CD8-positive, alpha-beta memory T cell (primary cell): ENCODE measurements at places on chromosomes 4 and X. TPM values are rescaled to one million over a fixed set of nuclear protein-coding genes. Genes with fewer than 3 reads are reported as not detected.

CHIC1 gene
- 7.7 TPM for total RNA-seq

DNA sequence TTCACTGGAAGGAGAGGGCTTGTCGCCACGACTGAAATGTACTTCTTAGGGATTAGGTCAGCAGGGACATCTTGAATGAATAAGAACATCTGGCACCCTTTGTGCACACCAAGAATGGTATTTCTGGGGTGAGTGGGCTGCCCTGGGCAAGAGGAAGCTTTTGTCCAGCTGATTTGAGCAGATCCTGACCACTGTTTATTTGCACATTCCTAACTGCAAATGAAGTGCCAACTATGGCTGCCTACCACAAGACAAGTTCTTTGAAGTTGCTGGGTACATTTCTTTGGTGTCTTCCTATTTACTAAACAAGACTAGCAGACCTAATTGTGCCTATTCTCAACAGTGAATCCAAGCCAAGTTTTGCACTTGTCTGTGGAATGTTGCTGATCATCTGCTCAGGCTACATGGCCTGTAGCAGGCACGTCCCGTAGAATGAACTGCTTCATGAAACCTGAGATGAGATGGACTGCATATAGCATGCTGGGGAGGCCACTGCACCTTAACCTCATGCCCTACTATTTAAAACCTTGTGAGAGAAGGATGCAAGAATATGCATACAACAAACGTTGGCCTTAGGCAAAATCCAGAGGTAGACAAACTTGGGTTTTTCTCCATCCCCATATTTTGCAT lies 45.0 kb downstream of the PIR start:
- no peaks in the 10 kb centered on the region for H3K27me3 ChIP-seq
- H3K27ac ChIP-seq = no peak overlapping the region
- no peak overlapping the region for H3K4me3 ChIP-seq
- H3K4me1 ChIP-seq = no peaks in the 10 kb centered on the region

GRCh38 chrX:10923466-10923865 lies 187.7 kb upstream of the HCCS start:
- no peaks in the 10 kb centered on the region for H3K4me1 ChIP-seq
- H3K27me3 ChIP-seq = no peaks in the 10 kb centered on the region
- DNase-seq = no peak
- no peak overlapping the region for H3K27ac ChIP-seq

GRCh38 chr4:105990933-105991332 lies 95.7 kb downstream of the NPNT start:
- H3K4me1 ChIP-seq = no peaks in the 10 kb centered on the region
- no peaks in the 10 kb centered on the region for H3K27me3 ChIP-seq
- no peak for DNase-seq
- H3K4me3 ChIP-seq = no peak overlapping the region
- H3K36me3 ChIP-seq = no peaks in the 10 kb centered on the region
- H3K27ac ChIP-seq = no peak overlapping the region

GRCh38 chrX:43349363-43349762 lies 306.7 kb upstream of the MAOA start:
- no peaks in the 10 kb centered on the region for H3K36me3 ChIP-seq
- no peaks in the 10 kb centered on the region for H3K27me3 ChIP-seq
- peaks cover 3% of the 10 kb centered on the region for H3K4me1 ChIP-seq
- no peak overlapping the region for H3K27ac ChIP-seq

DNA sequence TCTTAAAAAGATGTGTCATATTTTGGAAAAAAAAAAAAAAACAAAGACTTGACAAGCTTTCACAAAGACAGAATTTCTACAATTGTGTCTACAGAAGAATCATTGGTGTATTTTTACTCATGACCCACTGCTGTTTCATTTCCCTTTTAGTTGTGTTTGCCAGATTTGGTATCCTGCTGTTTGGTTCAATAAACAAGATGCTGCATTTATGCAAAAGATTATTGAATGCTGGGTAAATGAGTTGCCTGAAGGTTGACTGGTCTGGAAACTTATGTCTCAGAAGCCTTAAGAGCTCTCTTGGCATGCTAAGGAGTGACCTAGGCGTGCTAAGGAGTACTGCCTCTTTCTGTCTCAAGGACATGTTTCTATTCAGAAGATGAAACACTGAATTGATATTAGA lies 64.9 kb upstream of the NPY2R start:
- no peak overlapping the region for H3K4me3 ChIP-seq
- no peak for DNase-seq
- no peaks in the 10 kb centered on the region for H3K36me3 ChIP-seq
- H3K27ac ChIP-seq = no peak overlapping the region
- no peaks in the 10 kb centered on the region for H3K4me1 ChIP-seq

DNA sequence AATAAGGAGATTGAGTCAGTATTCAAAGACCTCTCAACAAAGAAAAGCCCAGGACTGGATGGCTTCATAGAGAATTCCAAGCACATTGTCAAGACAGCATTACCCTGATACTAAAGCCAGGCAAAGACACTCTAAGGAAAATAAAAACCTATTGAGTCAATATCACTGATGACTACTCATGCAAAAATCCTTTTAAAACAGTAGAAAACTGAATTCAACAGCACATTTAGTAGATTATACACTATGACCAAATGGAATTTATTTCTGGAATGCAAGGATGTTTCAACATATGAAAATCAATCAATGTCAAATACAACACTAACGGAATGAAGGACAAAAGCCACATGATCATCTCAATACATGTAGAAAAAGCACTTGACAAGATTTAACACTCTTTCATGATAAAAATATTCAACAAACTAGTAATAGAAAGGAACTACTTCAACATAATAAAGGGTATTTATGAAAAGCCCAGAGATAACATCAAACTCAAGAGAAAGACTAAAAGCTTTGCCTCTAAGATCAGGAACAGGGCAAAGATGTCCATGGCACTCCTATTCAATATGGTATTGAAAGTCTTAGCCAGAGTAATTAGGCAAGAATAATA lies 633.3 kb downstream of the ANKRD50 start:
- no peak overlapping the region for H3K27ac ChIP-seq
- no peaks in the 10 kb centered on the region for H3K4me1 ChIP-seq
- H3K4me3 ChIP-seq = no peak overlapping the region
- no peaks in the 10 kb centered on the region for H3K27me3 ChIP-seq

SMR3B gene
- total RNA-seq = not detected

DNA sequence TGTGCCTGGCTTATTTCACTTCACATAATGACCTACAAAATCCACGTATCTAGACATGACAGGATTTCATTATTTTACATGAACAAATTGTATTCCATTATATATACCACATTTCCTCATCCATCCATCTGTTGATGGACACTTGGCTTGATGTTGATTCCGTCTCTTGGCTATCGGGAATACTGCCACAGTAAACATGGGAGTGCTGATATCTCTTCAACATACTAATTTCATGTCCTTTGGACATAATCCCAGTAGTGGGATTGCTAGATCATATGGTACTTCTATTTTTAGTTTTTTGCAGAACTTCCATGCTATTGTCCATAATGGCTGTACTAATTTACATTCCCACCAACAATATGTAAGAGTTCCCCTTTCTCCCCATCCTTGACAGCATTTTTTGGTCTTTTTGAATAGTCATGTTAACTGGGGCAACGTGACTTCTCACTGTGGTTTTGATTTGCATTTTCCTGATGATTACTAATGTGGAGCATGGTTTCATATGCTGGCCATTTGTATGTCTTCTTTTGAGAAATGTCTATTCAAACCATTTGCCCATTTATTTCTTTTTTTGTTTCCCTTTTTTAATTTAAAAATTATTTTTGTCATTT lies 68.9 kb downstream of the HTRA3 start:
- no peaks in the 10 kb centered on the region for H3K27me3 ChIP-seq
- no peak for DNase-seq
- H3K27ac ChIP-seq = no peak overlapping the region
- H3K4me1 ChIP-seq = no peaks in the 10 kb centered on the region
- H3K36me3 ChIP-seq = no peaks in the 10 kb centered on the region

- no peaks in the 10 kb centered on the region for H3K4me1 ChIP-seq
- no peaks in the 10 kb centered on the region for H3K27me3 ChIP-seq
- no peak overlapping the region for H3K4me3 ChIP-seq
These were observed 63.4 kb downstream of the CLDN34 start for GRCh38 chrX:10030570-10030969.

ADH1A gene
- total RNA-seq = not detected

PCYT1B gene
- not detected for total RNA-seq

DNA sequence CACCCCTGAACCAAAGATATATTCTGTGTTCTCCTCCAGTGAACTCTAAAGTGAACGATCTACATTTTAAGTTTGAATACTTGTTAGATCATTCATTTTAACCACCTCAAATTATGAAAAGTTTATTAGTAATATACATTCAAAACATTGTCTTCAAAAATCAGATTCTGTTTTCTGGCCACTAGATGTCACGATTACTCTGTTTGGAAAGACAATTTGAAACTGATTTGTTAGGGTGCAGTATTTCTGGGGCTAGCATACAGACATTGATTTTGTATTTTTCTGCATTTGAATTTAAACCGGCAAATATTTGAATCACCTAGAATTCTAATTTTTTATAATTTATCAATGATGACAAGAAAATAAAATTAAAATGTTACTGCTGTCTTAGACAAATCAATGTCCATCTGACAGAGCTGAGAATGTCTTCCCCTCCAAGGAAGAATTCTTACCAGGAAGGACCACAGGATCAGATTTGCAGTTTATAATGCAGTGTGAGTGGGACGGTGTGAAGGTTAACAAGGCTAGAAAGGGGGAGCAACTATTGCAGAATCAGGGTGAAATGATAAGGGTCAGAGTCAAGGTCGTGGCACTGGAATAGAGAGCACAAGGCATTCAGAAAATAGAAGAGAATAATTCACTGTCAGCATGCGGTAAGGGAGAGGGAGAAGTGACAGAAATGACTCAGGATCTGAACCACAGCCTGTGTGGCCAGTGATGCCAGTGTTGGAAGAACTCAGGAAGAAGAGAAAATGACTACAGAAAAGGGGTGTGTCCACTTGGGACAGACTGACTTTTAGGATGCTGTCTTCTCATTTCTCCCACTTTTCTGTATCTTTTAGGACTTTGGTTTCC lies 91.6 kb downstream of the ANXA10 start:
- H3K27me3 ChIP-seq = no peaks in the 10 kb centered on the region
- H3K4me1 ChIP-seq = no peaks in the 10 kb centered on the region
- H3K27ac ChIP-seq = no peak overlapping the region
- no peaks in the 10 kb centered on the region for H3K36me3 ChIP-seq
- no peak overlapping the region for H3K4me3 ChIP-seq

RTL9 gene
- total RNA-seq = not detected

BEX3 gene
- 10.6 TPM for total RNA-seq

MAGEA8 gene
- not detected for total RNA-seq

PLXNB3 gene
- 0.57 TPM for total RNA-seq

GRCh38 chr4:104901438-104901837 lies 245.2 kb upstream of the TET2 start:
- no peaks in the 10 kb centered on the region for H3K36me3 ChIP-seq
- H3K4me1 ChIP-seq = no peaks in the 10 kb centered on the region
- no peak for DNase-seq
- H3K4me3 ChIP-seq = no peak overlapping the region

DNA sequence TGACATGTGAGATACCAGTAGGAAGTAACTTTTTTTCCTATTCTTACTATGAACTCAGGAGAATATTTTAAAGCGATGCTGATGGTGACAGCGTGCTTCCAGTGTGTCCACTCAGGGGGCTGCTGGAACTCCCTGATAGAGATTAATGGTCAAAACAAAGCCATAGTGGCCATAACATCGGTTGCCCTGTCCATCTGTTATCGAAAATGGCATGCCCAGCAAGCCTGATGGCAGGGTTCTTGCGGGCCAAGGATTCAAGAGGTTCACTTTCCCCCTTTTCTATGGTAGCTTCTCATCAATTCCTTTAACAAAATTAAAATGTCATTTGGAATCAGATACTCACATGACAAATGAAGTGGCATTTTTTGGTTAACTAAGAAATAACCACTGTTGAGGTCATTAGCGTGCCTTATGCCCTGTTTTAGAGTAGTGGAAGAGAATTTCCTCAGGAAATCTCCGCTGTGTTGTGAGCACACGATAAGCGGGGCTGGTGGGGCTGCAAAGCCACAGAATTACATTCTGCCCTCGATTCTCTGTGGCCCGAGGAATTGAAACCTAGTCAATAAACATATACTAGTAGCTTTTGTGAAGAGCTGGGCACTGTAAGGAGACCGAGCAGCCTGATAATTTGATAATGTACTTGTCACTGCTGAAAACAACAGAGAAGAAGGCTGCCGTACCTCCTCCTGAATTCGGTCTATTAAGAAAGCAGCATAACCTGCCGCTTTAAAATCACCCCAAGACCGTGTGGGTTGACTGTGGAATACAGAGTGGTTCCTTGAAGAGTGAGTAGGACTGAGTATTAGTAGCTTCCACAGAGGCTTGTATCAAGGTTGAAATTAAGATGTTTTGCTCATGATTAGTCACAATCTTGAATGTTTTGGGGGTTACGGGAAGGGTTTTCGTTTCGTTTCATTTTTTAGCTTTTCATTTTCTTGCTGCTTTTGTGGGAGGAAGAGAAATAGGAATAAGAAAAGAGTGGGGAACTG lies 46.7 kb downstream of the PTCHD1 start:
- H3K27ac ChIP-seq = no peak overlapping the region
- no peak overlapping the region for H3K4me3 ChIP-seq
- no peaks in the 10 kb centered on the region for H3K27me3 ChIP-seq
- DNase-seq = no peak
- H3K36me3 ChIP-seq = no peaks in the 10 kb centered on the region

GRCh38 chr4:63663870-63664269 lies 745.4 kb downstream of the TECRL start:
- no peaks in the 10 kb centered on the region for H3K27me3 ChIP-seq
- no peak overlapping the region for H3K4me3 ChIP-seq
- DNase-seq = no peak
- H3K27ac ChIP-seq = no peak overlapping the region

- H3K4me1 ChIP-seq = peaks cover 10% of the 10 kb centered on the region
- no peak for DNase-seq
- H3K36me3 ChIP-seq = no peaks in the 10 kb centered on the region
- no peak overlapping the region for H3K27ac ChIP-seq
- no peaks in the 10 kb centered on the region for H3K27me3 ChIP-seq
These were observed 99.3 kb downstream of the AMMECR1 start for GRCh38 chrX:110218591-110218990.

GRCh38 chrX:12162420-12162819 lies 24.1 kb downstream of the FRMPD4 start:
- no peaks in the 10 kb centered on the region for H3K36me3 ChIP-seq
- H3K4me3 ChIP-seq = no peak overlapping the region
- no peaks in the 10 kb centered on the region for H3K4me1 ChIP-seq
- H3K27ac ChIP-seq = no peak overlapping the region
- no peak for DNase-seq
- no peaks in the 10 kb centered on the region for H3K27me3 ChIP-seq

- peaks cover 8% of the 10 kb centered on the region for H3K4me1 ChIP-seq
- no peak overlapping the region for H3K27ac ChIP-seq
- no peaks in the 10 kb centered on the region for H3K36me3 ChIP-seq
- H3K4me3 ChIP-seq = no peak overlapping the region
- H3K27me3 ChIP-seq = no peaks in the 10 kb centered on the region
- no peak for DNase-seq
These were observed 4.8 kb downstream of the LETM1 start for GRCh38 chr4:1851160-1851559.

AR gene
- total RNA-seq = not detected

DNA sequence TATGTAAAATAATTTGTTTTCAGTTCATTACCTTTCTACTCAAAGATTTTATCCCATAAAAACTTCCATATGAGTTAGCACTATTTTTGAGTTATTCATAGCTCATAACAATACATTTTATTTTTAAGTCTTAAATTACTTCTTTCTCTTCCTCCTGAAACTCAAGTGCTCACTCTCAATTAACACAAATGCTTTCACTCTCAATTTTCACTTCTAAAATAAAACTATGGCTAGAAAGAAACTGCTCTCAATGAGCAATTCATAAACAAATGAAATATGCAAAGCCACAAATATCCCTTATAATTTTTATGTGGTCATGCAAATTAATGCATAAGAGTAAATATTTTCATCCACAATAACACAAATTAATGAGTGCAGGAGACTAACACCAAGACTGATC lies 38.8 kb downstream of the MAML3 start:
- no peak overlapping the region for H3K4me3 ChIP-seq
- peaks cover 10% of the 10 kb centered on the region for H3K4me1 ChIP-seq
- H3K36me3 ChIP-seq = no peaks in the 10 kb centered on the region
- DNase-seq = no peak
- H3K27ac ChIP-seq = no peak overlapping the region
